Activated T-cell treated with anti-CD3 and anti-CD28 coated beads, Interleukin-2, amount 50 U/mL, for 4 hours (primary cell): ENCODE measurements at places on chromosomes 1 and 21. TPM values are rescaled to one million over a fixed set of nuclear protein-coding genes. Genes with fewer than 3 reads are reported as not detected.
A peak's percentile ranks its signal among the peaks of the same experiment; 100 is the strongest.

DNA sequence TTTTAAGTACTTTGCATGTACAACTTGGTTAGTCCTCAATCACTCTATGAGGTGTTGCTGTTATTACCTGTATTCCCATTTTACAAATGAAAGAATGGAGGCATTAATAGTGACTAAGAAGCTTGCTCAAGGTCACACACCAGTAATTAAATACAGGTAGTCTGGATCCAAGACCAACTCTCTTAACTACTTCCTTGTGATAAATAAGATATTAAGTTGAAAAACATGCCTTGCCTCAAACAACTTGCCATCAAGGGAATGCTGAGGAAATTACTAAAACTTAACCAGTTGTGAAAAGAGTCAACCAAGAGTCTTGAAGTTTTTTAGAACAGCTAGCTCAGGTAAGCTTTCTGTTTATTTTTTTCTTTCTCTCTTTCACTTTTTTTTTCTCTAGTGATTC, 21.0 kb upstream of the LAMC1 start:
- DNase-seq: no peak

GRCh38 chr1:101128211-101128727, 102.7 kb upstream of the DPH5 start:
- peak; percentile 31 for DNase-seq

- peak; percentile 10 for DNase-seq
These were observed 9.5 kb upstream of the B3GALNT2 start for GRCh38 chr1:235513495-235514366.

DNA sequence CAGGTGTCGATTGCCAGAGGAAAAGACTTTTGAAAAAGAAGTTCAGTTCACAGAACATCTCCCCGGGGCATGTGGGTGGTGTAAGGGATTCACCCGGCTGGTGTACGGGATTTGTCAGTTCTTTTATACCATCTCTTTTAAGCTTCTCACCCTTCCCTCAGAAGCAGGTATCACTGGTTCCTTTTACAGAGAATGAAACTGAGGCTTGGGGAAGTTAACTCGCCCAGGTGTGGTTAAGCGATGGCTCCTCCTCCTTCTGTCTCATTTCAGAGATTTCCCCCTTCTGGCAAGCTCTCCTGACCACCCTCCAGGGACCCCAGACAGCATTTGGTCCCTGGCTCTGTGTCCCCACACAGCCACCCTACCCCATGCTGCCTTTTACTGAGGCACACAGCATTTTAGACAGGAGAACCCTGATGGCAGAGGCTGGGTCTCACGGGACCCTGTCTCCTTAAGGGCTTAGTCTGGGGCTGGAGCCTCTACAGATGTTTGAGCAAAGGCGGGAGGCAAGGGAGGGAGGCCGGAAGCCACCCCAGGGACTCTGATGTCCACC, 2.8 kb upstream of the ECE1 start:
- DNase-seq: peak; percentile 44

GRCh38 chr1:160101037-160101716, 2.8 kb upstream of the IGSF8 start:
- DNase-seq: peak; percentile 70

The ST6GALNAC3 gene
- 0.24 TPM for total RNA-seq

The CYYR1 gene
- 0.08 TPM for total RNA-seq

DNA sequence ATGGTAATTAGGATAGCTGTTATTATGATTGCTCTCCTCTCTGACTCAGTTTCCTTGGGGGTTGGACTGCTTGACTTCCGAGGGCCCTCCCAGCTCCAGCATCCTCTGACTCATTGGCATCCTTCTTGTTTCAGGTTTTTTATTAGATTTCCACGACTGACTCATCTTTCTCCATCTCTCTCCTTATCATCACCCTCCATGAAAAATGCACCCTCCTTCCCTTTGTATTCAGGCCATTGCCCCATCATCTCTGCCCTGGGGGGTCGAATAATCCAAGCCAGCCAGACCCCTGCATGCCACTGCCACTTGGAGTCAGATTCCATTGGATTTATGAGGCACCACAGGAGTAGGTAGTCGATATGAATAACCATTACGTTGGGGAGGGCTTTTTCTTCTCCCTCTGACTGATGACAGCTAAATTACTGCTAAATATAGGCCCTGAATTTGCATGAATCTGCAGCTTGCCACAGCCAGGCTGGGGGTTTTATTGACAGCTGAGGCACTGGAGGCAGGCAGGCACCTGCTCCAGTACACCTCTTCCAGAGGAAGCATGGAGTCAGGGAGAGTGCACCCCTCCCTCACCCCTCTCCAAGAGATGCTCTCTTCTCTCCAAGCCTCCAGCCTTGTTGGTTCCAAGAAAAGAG, 91.7 kb downstream of the C1orf94 start:
- DNase-seq: no peak

The BRDT gene
- total RNA-seq: not detected

DNA sequence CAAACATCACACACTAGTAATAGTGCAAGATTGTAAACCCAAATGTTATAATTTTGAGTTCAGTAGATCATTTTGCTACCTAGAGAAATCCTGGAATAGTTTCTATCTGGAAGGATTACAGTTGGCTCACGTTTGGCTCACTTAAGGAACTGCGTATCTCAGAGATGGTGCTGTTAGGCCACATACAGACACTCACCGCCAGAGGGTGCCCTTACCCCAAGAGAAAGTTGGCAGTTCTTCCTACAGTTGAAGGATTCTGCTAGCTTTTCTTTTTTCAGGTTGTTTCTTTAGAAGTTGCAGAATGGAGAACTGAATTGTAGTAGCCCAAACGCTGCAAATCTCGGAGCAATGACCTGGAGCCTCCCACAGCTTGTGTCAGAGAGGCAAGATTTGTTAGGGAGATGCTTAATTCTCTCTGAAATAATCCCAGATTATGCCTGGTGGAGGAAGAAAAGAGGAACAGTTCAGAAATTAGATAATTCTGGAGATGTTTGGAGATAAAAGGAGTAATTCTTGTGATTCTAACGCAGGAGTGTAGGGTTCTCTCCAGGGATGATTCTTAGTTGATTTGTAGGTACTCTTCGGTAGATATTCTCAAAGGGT, 87.9 kb upstream of the PAPPA2 start:
- peak; percentile 26 for DNase-seq

The S100B gene
- total RNA-seq: not detected

GRCh38 chr1:33089457-33089856, 8.5 kb downstream of the AZIN2 start:
- DNase-seq: no peak

DNA sequence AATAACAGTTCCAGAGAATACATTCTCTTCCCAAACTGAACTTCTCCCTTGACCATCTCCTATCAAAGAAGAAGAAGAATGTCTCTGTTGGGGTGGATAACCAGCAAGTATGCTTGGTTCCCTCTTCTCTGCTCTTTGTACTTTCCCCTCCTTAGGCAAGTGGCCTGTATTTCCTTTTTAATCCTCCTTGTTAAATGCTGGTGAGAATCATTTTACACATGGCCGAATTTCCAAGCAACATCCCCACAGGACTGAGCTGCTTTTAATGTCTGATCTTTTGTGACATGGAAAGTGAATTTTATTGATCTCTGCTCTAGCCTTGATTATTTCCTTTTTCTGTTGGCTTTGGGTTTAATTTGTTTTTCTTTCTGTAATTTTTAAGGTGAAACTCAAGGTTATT, 336.7 kb downstream of the DUSP10 start:
- DNase-seq: no peak

DNA sequence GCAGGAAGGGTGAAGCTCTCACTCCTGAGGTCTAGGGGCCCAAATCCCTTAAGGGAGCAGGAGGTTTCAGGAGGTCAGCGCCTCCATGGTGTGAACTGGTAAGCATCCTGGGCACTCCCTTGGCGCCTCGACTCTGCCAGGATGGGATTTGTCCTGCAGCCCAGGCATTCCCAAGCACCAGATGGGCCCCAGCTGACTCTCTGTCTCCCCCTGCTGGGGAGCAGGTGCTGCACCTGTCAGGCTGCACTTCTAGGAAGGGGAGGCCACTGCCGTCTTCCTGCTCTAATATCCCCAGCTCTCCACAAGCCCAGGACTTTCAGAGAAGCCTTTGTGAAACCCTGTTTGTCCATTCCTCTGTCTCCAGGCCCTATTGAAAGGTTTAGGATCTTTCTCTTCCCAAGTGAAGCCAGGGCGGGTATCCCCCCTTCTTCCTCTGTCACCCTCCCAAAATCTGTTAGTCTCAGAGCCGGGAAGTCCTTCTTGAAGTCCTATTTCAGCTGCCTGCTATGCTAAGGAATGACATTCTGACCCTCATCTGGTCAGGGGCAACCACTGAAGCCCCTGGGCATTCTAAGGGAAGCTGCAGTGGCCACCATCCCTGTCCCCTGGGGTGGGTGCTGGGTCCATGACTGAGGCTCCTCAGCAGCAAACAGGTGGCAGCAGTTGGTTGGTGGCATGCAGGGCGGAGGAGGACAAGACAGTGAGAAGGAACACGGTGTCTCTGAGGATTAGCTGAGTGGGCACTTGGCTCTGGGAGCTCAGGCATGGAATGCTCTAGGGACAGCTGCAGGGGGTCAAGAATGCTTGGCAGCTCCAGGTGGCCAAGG, 3.2 kb downstream of the MYBPH start:
- DNase-seq: peak; percentile 29

DNA sequence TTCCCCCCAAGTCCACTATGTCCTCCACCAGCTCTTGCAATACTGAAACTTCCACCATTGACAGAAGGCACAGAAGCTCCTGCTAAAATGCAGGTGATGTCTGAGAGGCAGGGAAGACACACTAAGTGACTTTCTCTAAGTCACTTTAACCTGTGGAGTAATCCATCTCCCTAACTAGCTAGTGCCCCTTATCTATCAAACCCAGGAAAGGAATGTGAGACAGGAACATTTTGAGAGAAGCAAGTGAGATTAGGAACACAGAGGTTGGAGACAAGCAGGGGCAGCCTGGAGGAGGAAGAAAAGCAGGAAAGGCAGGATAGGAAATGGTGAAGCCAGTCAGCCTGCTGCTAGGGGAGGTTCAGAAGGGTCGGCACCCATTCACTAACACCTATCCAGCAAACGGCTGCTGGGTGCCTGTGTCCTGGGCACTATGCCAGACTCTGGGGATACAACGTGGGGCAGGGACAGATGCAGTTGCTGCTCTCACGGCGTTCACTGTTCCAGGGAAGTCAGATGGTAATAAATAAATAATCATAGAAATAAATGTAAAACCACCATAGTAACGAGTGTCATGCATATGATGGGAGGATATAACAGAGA, 7.0 kb downstream of the GPA33 start:
- DNase-seq: no peak
